ENCODE measurements at places on chromosomes 2 and 18.
A peak's percentile ranks its signal among the peaks of the same experiment; 100 is the strongest.

GRCh38 chr2:56871644-56872043 lies 687.9 kb downstream of the CCDC85A start:
- DNase-seq, result no peak

DNA sequence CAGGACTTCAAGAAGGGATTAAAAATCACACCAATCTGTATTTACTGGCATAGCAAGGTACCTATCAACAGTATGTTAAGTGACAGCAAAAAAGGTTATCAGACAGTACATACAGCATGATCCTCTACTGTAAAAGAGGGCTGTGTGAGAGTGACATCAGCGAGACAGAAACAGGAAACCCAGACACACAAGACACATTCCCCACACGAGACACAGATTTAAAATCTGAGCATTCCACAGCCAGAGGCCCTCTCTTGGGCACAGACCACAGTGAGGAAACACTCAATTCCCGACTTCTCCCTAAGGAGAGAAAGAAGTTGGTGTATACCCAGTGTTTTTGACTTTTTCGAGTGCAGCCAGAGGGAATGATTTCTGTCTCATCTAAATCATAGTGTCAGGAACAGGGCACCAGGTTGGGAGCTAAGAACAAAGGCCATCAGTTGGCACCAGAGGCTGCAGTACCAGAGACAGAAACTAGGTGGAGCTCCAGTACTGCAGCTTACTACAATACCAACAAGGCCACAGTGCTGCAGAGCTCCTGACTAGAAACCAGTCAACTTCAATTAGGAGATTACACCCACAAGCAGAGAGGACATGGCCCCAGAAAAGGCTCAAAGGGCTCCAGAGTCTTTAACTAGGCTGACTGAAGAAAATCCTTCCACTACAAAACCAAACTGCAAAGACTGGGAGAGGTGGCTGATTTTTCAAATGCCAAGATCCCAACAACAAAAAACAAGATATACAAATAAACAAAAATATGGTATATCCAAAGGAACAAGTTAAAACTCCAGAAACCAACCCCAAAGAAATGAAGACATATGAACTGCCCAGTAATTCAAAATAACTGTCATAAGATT lies 41.0 kb downstream of the UNC50 start:
- peak; percentile 82 for DNase-seq

- no peak for DNase-seq
Measured at GRCh38 chr2:30561349-30561748, 114.3 kb downstream of the LCLAT1 start.

DNA sequence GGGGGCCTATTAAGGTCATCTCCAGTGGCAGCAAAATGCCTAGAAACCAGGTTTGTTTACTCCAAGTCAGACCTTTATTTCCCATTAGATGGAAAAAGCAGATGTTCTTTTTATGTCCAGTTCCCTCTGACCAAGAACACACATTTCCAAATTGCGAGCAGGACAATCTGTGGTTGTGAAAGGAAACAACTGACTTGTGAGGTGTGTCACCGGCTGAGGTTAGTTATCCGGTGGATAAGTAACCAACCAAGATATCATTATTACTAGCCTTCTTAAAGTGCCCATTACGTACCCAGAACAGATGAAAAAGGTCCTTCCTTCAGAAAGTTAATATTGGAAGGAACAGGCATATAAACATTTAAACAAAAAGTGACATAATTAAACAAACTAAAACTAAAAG lies 112.9 kb downstream of the THADA start:
- no peak for DNase-seq

- no peak for DNase-seq
Measured at GRCh38 chr2:213189001-213189899, 37.8 kb upstream of the IKZF2 start.

DNA sequence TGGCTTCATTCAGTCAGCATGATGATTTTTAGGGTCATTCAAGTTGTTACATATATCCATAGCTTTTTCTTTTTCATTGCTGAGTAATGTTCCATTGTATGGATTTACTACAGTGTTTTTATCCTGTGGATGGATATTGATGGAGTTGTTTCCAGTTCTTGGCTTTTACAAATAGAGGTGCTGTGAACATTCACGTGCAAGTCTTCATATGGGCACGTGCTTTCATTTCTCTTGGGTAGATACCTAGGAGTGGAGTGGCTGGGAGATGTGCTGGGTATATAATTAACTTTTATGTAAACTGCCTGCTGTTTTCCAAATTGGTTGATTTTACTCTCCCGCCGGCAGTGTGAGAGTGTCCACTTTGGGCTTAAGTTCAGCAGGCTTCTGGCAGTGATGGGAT lies 16.5 kb downstream of the AGAP1 start:
- DNase-seq, result no peak

- no peak for DNase-seq
Measured at GRCh38 chr18:2982452-2983269, 30.3 kb downstream of the LPIN2 start.

GRCh38 chr18:44626807-44627206 lies 53.9 kb upstream of the SETBP1 start:
- DNase-seq, result no peak

DNA sequence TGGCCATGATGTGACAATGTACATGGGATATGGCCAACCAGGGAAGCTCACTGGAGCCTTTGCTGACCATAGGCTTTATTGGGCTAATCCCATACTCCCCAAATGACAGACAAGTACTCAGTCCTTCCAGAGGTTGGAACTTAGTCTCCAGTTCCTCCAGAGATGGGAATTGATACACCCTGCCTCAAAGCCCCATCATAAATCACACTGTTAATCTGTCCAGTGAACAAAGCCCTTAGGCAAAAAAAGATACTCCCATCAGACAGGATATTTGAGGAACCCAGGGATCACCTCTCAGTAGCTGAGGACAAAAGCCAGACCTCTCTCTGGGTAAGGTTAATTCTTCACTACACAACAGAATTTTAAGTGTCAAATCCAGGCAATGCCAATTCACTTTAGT lies 247.5 kb upstream of the CDH20 start:
- DNase-seq, result no peak

GRCh38 chr2:8926356-8926755 lies 77.1 kb downstream of the MBOAT2 start:
- DNase-seq, result no peak

- peak; percentile 28 for DNase-seq
Measured at GRCh38 chr18:36284671-36285295, 12.7 kb upstream of the FHOD3 start.

GRCh38 chr2:173153301-173153885 lies 77.7 kb downstream of the MAP3K20 start:
- DNase-seq, result no peak

DNA sequence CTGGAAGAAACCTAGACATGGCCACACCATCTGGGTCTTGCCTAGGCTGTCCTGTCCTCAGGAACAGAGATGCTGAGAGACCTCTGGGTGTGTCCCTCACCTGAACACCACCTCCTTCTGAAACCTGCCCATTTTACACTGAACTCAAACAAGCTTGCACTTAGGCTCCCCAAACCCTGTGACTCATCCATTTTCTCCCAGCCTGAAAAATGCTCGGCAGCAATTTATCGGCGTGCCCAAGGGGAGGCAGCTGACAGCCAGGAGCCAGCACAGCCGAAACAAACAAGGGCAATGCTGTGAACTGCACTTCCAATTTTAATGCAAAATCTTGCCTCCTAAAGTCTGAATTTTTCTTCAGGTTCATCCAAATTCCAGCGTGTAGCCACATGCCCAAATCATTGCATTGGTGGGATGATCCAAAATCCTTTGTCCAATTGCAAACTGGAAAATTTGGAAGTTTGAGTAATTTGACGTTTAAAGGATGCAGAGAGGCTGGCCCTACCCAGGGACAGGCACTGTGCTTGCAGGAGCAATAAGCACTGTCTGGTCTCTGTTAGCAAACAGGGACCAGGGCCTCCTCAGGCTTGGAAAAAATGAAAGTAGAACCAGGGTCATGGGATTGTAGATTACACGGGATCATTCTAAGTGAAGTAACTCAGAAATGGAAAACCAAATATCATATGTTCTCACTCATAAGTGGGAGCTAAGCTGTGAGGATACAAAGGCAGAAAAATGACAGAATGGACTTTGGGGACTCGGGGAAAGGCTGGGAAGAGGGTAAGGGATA lies 67.7 kb downstream of the GALNT14 start:
- DNase-seq, result no peak

DNA sequence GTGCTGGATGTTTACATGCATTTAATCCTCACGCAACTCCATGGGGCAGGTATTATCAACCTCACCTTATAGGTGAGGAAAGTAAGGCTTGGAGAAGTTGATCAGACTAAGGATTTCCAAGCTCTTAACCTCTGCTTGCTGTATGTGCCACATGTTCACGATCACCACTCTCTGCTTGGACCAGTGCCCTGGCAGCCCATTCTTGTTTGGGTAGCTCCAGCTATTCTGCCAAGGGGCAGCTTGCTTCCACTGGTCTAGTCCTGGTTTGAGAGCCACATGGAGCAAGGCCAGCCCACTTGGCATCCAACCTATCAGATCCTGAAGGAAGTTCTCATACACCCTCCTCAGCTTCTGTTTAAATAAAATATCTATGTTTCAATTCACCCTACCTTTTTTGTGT lies 14.3 kb downstream of the PLB1 start:
- DNase-seq, result no peak

Data from activated naive CD4-positive, alpha-beta T cell treated with Interleukin-2 at 50 U/mL for 16 hours (primary cell).